Ureter (tissue), 1 donor: ENCODE measurements at places on chromosomes 1 and 21. TPM values are rescaled to one million over a fixed set of nuclear protein-coding genes. Genes with fewer than 3 reads are reported as not detected.

Gene FYB2
- 4.0 TPM for total RNA-seq

Gene DDX59
- 30.6 TPM for total RNA-seq

DNA sequence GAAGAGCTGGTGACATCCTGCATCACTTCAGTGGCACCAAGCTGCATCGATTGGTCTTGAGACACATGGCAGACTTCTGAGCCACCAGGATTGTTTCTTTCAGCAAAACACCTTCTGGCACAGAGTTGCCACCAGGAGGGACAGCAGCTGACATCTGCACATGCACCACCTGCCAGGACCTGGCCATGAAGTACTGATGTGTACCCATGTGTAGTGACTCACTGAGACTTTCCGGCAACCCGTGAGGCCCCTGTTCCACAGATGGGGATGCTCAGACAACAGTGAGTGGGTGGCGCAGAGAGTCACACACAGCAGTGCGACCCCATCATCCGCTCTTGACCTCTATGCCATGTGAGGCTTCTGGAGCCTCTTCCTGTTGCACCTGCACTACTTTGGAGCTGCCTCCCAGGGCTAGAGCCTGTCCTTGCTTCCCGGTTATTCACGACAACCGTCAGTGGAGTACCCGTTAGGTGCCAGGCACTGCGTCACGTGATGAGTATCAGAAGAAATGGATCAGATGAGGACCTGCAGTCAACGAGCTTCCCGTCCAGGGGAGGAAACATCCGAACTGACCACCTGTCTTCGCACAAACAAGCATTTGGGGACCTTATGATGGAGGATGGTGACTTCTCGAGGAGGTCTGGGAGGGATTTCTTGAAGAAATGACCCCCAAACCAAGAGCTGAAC is 80.5 kb upstream of the VAMP3 start:
- DNase-seq, result no peak

DNA sequence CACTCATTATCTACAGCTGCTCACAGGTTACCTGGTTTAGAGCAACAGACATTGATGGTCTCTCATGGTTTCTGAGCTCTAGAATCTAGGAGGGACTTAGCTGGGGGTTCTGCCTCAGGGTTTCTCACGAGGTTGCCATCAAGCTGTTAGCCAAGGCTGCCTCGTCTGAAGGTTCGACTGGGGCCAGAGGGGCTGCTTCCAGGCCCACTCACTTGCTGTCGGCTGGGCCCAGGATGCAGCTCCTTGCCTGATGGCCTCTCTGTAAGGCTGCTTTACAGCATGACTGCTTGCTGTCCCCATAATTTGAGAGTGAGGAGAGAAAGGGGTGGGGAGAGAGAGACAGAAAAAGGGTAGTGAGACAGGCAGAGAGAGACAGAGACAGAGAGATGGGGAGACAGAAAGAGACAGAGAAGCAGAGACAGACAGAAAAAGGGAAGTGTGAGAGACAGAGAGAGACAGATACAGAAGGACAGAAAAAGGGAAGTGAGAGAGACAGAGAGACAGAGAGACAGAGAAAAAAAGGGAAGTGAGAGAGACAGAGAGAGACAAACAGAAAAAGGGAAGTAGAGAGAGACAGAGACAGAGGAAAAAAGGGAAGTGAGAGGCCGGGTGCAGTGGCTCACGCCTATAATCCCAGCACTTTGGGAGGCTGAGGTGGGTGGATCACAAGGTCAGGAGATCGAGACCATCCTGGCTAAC is 106.8 kb upstream of the C1orf174 start:
- DNase-seq, result no peak

- no peak for DNase-seq
Observed at GRCh38 chr1:36790191-36790590, 244.1 kb downstream of the GRIK3 start.

- DNase-seq, result no peak
Observed at GRCh38 chr1:151436985-151437384, 22.3 kb downstream of the POGZ start.
